ENCODE measurements at places on chromosomes 1 and 21.

DNA sequence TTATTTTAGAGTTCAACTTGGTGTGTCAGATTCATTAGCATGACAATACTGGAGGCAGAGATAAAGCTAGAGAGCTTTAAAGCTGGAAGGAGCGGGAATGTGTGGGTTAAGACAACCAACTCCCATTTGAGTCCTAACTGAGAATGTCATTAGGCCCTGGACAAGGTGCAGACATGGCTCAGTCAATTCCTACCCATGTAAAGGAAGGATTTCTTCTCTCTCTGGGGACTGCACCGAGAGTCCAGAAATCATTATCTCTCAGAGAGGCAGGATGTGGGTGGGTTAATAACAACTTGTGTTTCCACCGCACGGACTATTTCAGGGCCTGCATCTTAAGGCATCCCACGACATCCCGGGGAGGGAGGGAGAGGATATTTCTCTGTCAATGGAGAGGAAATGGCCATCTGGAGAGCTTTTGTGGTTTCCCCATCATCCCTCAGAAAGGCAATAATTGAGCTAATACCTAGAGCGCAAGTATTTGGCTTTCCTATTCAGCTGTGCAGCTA lies 46.7 kb upstream of the SARS1 start:
- H3K36me3 ChIP-seq, result no peaks in the 10 kb centered on the region
- H3K27me3 ChIP-seq, result peaks cover 12% of the 10 kb centered on the region
- H3K4me3 ChIP-seq, result no peak overlapping the region
- no peak for DNase-seq
- H3K27ac ChIP-seq, result no peak overlapping the region

DNA sequence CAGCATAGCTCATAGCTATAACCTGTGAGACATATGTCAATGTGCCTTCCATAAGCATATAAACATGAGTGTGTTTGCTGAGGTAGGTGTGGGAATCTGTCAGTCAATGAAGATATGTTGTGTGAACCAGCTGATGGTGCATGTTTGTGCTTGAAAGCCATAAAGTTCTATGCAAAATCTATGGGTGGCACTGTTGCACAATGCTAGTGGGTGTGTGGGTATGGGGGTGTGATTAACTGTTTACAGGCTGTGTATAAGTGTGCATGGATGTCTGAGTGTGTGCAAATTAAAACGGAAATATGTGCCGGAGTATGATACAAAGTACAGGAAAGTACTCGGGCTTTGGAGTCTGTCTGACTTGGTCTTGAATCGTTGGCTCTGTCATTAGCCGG lies 1.0 kb upstream of the ATP2B4 start:
- peak overlapping the region; percentile 91 for H3K27ac ChIP-seq
- H3K4me3 ChIP-seq, result peak overlapping the region; percentile 96
- no peaks in the 10 kb centered on the region for H3K27me3 ChIP-seq

DNA sequence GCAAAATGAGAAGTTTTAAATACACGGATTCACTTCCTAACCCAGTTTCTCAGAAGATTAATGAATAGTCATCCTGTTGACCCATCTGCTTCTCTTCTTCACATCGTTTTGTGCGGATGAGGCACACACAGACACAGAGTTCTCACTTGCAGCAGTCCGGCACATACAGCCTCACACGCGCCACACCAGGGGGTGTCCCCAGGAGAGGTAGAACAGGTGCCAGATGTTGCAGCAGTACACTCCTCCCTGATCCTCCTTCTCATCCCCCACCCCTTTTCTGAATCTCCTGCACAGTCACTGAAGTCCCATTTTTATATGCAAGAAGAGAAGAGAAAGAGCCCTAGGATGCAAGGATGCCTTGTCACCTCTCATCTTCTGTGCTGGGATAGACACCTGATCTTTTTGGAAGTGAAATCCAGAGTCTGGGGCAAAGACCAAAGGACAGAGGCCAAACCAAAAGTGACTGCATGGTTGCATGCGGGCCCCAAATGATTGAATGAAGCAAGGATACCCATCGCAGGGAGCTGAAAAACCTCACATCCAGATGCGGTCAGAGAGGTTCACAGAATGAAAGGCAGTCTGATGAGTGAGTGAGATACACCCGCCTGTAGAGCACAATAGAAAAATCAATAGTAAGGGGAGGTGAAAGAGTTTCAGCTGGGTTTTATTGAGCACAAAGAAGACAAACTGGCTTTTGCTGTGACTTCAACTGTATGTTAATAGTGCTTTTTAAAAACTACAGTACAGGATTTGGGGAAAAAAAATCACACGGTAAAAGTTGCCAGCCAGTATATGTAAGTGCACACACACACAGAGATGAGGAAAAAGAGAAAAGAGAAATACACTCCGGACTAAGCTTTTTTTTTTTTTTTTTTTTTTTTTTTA lies 28.9 kb downstream of the PBX1 start:
- H3K27me3 ChIP-seq, result no peaks in the 10 kb centered on the region
- no peak overlapping the region for H3K4me3 ChIP-seq
- no peak overlapping the region for H3K27ac ChIP-seq
- no peak for DNase-seq
- H3K36me3 ChIP-seq, result no peaks in the 10 kb centered on the region
- no peaks in the 10 kb centered on the region for H3K4me1 ChIP-seq

GRCh38 chr1:19981507-19982312 lies 2.3 kb upstream of the PLA2G2A start:
- H3K4me3 ChIP-seq, result no peak overlapping the region
- H3K27ac ChIP-seq, result peak overlapping the region; percentile 35
- H3K27me3 ChIP-seq, result peaks cover 14% of the 10 kb centered on the region
- no peaks in the 10 kb centered on the region for H3K36me3 ChIP-seq

DNA sequence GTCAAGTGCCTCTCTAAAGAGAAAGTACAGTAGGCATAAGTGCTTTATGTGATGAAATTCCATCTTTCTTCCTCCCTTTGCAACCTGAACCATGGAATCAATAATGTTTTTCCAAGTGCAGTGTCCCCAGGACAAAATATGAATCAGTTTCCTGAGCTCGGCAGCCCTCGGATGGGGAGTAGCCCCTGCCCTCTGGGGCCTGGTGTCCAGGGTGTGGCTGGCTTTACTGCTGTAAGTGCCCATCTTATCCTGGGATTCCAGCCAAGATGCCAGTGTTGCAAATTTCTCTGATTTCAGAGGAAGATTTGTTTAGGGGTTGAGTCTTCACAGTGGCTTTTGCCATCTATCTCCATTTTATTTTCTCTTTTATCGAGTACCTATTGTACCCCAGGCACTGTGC lies 40.5 kb upstream of the SRP9 start:
- no peaks in the 10 kb centered on the region for H3K4me1 ChIP-seq
- DNase-seq, result no peak

DNA sequence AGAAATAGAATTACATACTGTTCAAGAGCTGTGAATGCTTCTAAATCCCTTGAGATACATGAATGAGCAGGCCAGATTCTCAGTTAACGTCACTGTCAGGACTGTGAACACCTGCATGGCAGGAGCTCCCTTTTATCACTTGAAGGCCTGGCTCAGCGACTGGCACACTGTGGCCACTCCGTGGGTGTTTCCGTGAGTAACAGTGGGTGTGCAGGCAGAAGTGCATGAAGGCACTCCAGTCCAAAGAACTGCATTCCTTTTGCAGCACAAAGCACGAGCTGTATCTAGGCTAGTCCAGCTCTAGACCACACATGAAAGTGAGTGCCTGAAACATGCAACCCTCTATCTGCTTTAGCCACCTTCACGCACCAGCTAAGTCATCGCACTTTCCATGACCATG lies 9.6 kb upstream of the SIM2 start:
- peaks cover 4% of the 10 kb centered on the region for H3K4me1 ChIP-seq
- H3K36me3 ChIP-seq, result no peaks in the 10 kb centered on the region
- peaks cover 71% of the 10 kb centered on the region for H3K27me3 ChIP-seq
- H3K4me3 ChIP-seq, result no peak overlapping the region

DNA sequence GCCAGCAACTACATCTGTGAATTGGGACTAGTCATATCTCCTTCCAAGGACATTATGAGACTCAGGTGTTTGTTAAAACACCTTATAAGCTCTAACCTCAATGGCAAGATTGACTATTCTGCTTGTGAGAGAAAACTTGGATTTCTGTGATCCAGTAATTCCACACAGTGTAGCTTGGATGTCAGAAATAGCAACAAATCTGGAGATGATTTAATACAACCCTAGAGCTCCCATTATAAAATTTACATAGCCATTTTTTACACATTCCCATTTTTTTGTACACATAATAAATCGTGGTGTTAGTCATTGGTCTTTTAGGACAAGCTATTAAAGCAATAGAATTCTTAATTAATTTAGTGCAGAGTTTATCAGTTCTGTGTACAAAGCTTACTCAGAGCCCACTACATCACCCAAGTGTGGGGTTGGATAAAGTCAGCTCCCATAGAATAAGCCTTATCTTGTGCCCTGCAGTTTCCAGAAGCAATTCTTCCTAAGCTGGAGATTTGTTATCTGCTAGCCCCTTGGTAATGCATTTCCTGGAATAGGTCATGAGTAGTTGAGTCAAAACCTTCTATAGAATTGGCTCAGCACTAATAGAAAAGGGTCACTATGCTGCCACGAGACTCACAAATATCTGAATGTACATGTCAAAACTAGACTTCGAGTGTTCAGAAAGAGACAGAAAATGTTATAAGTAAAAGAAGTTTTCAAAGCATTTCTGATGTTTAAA lies 434.0 kb upstream of the RUNX1 start:
- peaks cover 7% of the 10 kb centered on the region for H3K4me1 ChIP-seq
- DNase-seq, result no peak
- no peak overlapping the region for H3K27ac ChIP-seq
- H3K4me3 ChIP-seq, result no peak overlapping the region
- peaks cover 27% of the 10 kb centered on the region for H3K27me3 ChIP-seq
- peaks cover 3% of the 10 kb centered on the region for H3K36me3 ChIP-seq

DNA sequence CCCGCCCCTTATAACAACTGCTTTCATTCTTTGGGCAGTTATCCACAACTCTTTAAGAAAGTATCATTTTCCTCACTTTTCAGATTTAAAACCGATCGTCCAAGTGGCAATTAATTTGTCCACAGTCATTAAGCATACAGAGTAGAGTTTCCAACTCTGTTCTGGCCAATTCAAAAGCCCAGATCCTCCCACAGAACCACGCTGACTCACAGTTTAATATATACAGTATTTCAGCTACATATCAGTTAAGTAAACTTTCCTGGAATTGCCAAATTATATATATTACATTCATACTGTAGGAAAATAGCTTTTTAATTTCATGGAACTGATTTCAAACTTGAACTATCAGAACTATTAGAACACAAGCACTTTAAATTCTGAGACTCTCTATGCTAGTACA lies 163.8 kb upstream of the ESRRG start:
- no peak for DNase-seq
- no peaks in the 10 kb centered on the region for H3K4me1 ChIP-seq
- H3K4me3 ChIP-seq, result no peak overlapping the region
- no peak overlapping the region for H3K27ac ChIP-seq
- H3K27me3 ChIP-seq, result no peaks in the 10 kb centered on the region
- H3K36me3 ChIP-seq, result no peaks in the 10 kb centered on the region

- DNase-seq, result no peak
- peaks cover 4% of the 10 kb centered on the region for H3K27me3 ChIP-seq
- H3K4me1 ChIP-seq, result peaks cover 1% of the 10 kb centered on the region
- no peak overlapping the region for H3K27ac ChIP-seq
Observed at GRCh38 chr1:247540581-247540980, 4.3 kb upstream of the OR2C3 start.

DNA sequence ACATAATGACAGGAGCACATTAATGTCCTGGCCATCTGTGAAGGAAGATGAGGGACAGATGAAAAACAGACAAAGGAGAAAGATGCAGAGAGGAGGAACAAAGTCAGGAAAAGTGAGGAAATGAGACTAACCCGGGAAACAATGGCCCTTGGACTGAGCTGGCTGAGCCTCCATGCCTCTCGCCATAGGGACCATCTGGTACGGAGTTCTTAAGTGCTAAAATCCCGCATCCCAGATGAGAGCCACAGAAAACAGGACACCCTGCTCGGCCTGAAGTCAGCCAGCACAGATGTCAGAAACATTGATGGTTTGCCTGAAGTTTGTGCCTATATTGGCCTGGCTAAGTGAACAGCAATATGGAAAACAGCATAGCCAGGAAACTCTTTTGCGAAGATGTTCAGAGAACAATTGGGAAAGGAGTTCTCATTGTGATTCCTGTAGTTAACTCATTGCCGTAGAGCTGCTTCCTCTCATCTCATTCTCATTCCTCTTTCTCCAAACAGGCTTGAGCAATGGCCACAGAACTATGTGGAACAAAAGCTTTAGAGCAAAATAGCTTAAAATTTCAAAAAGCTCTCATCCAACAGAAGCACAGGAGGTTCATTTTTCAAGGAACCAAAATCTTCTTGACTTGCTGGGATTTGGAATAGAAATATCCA lies 96.6 kb downstream of the ASTN1 start:
- no peak for DNase-seq
- no peak overlapping the region for H3K4me3 ChIP-seq
- H3K36me3 ChIP-seq, result no peaks in the 10 kb centered on the region
- H3K27me3 ChIP-seq, result no peaks in the 10 kb centered on the region
- no peaks in the 10 kb centered on the region for H3K4me1 ChIP-seq

DNA sequence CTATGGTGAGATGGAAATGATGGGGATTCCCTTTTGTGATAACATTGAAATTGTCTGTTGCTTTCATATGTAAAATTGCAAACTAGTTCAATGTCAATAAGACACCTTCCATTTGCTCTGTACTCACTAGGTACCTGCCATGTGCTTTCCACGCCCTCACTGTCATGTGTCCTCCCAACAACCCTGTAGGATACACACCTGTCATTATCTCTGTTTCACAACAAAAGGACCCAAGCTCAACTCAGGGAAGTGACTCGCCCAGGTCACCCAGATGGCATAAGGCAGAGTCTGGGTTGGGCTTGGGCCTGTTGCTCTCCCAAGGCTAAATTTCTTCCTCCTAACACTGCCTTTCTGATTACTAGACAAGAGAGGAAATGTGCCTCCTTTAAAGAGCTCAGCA lies 45.3 kb upstream of the MCOLN3 start:
- H3K4me1 ChIP-seq, result peaks cover 12% of the 10 kb centered on the region
- DNase-seq, result no peak
- H3K4me3 ChIP-seq, result no peak overlapping the region
- H3K36me3 ChIP-seq, result peaks cover 2% of the 10 kb centered on the region

DNA sequence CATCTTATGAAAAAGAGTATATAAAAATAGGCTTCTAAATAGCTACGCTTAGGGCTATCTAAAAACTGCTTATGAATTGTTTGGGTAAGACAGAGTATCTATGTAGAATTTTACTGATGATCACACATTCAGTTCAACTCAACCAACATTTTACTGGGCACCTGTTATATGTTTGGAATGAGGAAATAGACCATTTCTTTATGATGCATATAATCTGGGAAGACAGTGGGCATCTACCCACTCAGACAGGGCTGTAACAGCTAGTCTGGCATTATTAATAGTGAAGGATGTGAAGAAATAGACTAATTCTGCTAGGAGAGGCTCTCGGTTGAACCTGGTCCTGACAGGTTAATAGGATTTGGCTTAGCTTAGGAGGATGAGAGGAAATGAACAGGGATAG lies 56.9 kb downstream of the TIAM1 start:
- no peak for DNase-seq
- no peaks in the 10 kb centered on the region for H3K27me3 ChIP-seq
- H3K27ac ChIP-seq, result no peak overlapping the region
- no peak overlapping the region for H3K4me3 ChIP-seq
- H3K36me3 ChIP-seq, result peaks cover 3% of the 10 kb centered on the region
